ENCODE measurements at places on chromosomes 5 and 9. TPM values are rescaled to one million over a fixed set of nuclear protein-coding genes. Genes with fewer than 3 reads are reported as not detected.

AIF1L gene
- total RNA-seq = 17.8 TPM

DNA sequence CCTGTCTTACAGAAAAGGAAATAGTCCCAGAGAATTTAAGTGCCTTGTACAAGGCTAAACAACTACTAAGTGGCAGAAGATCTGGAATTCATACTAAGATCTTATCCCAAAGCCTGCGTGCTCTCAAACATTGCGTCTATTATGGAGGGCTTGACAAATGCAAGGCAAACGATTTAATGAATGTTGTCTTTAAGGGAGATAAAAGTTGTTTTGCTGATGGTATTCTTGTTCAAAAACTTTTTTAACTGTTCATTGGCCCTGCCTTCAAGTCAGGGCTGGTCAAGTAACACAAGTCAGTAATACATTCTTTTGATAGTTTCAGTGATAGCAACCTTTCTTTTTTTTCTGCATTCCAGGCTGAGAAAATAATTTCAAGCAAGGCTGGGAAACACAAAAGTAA is 1.7 kb upstream of the SLC38A9 start:
- no peak for DNase-seq

DNA sequence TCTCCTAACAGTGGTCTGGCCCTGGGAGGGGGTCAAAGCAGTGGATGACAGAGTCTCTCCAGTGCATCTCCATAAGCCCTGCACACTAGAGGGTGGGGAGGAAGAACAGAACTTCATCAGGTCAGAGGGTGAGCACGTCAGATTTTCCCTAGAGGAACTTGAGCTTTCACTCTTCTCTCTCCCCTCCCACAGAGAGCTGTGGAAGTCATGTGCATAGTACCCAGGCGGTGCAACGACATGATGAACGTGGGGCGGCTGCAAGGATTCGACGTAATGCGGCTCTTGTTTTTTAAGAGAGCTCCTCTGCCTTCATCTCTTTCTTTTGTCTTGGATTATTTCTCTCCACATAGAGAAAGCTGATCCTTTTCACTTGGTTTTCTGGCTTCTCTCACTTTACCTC is 100.2 kb upstream of the OTULINL start:
- no peak for DNase-seq

CMYA5 gene
- 1.2 TPM for total RNA-seq

GRCh38 chr5:6342689-6343315 is 35.5 kb downstream of the MED10 start:
- DNase-seq = no peak

CNTNAP3 gene
- total RNA-seq = 120 TPM

DNA sequence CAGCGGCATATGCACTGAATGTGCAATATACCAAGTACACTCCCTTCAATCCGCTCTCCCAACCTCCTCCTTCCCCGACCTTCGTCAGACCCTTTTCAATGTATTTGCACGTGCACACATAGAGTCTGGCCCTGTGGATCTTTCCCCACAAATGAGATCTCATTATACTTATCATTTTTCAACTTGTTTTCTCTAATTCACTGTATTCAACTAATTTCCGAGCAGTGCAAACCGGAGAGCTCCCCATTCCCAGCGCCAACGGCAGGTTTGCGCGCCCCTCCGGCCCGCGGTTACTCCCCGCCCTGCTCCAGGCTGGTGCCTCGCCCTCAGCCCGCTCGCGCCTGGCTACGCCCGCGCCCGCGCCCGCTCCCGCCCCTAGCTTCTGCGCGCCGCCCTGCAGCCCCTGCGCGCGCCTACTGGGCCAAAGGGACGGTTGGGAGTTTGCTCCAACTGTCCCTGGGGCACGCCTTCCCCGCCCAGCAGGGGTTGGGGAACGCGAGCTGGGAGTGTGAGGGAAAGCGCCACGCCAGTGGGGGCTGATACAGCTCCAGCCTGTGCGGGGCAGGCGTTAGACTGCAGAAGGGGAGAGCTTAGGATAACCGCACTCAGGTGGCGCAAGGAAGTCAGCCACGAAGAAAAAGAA is 3.3 kb upstream of the CDC20B start:
- no peak for DNase-seq

CXCL14 gene
- total RNA-seq = 9.5 TPM

RORB gene
- 52.4 TPM for total RNA-seq

DNA sequence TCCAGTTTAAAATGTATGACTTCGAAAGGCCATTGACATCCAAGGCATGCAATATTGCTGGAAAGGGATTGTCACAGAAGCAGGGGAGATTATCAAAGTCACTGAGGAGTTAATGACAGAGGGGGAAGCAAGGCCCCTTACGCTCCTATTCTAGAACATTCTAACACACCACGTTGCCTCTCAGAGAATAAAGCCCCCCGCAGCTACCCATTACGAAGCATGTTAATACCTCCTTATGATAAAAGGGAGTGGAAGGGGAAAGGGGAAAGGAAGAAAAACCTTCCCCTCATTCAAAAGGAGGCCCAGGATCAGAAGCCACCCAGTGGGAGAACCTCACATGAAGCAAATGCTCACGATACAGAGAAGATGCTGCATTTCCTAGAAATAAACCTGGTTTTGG is 213.6 kb downstream of the DAB2IP start:
- no peak for DNase-seq

SPINK4 gene
- not detected for total RNA-seq

FAM174A gene
- total RNA-seq = 24.5 TPM

PLAC8L1 gene
- not detected for total RNA-seq

GRCh38 chr5:127572930-127573329 is 55.5 kb downstream of the PRRC1 start:
- no peak for DNase-seq

CATSPER3 gene
- total RNA-seq = 1.2 TPM

- no peak for DNase-seq
Measured at GRCh38 chr5:133309166-133309795, 257.5 kb downstream of the HSPA4 start.

- no peak for DNase-seq
Measured at GRCh38 chr5:109191153-109191558, 218.6 kb downstream of the PJA2 start.

CSF2 gene
- total RNA-seq = not detected

DNA sequence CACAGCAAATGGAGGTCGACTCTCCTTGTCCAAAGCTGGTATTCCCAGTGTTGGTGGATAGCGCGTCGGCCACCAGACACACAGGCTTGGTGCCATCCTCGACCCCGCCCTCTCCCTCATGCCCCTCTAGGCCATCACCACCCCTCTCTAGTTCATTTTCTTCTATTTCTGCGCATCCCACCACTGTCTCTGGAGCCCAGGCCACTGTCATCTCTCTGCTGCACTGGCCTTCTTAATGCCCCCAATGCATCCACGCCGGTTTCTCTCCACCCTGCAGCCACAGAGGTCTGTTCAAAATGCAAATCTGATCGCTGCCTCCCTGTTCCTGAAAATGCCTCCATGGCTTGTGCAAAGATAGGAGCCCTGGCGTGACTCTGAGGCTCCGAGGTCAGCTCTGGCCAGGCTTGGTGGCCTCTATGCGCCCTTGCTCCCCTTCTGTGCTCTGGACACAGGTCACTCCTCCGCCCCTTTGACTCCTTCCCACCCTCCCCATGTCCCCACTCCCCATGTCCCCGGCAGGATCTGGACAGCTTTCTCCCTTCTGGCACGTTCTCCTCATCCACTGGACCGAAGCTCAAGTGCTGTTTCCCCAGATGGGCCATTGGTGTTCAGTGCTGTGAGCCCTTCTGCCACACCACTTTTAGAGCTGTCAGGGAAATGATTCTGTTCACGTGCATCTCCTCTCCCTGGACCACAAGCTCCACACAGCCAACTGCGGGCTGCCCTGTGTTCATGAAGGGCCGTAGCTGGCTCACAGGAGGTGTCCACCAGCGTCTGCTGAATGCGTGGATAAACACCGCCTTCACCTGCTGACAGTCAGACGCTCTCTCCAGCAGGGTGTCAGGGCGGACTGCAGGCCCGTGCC is 59.5 kb upstream of the RNF130 start:
- no peak for DNase-seq

PAM gene
- 85.2 TPM for total RNA-seq

TAF1L gene
- 0.78 TPM for total RNA-seq

- no peak for DNase-seq
Measured at GRCh38 chr9:128523199-128523925, 18.8 kb downstream of the GLE1 start.

GRCh38 chr5:54580997-54581811 is 63.6 kb downstream of the SNX18 start:
- DNase-seq = no peak

DOCK8 gene
- 3.6 TPM for total RNA-seq

SLC45A2 gene
- 0.16 TPM for total RNA-seq

DNA sequence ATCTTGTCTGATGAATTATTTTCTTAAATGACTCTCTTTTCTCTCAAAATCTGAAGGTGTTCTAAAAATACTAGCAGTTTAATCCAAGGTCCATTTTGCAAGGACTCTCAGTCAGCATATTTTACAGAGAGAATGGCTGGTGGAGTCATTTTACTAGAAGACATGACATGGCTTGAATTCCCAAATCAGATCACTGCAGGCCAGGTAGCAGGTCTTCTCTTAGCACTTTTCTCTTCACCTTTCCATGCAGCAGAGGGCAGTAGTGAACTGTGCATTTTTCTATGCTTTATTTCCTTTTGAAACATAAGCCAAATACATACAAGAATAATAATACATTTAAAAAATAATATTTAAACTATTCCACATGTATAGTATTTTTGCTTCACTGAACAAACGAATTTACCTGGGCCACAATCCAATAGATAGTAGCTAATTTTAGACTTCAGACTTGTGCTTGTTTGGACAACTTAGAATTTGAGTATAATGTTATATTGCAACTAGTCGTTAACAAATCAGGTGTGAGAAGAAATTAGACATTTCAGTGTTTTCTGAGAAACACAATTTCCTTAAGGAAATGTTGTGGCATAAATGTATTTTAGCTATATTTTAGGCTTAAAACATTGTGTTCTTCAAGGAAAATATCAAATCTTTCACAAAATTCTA is 289.4 kb upstream of the DAB2 start:
- DNase-seq = peak; percentile 1

CNOT8 gene
- 139 TPM for total RNA-seq

DNA sequence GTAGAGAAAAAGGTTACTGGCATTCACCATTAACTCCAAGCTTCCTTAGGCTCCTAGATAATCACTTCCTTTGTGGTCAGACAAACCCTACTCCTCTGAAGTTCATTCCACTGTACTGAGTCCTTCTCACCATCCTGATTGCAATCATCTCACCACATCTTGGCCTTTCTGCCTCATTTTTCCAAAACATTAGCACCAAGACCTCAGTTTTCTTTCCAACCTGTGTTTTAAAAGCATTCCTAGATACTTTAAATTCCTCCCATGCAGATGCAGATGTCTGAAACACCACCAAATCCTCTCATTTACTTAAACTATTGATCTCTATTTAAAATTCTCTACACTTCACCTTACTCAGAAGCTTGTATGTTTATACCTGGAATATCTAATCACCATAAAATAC is 961.3 kb upstream of the CTNND2 start:
- no peak for DNase-seq

ECSCR gene
- total RNA-seq = 5.5 TPM

PRDM9 gene
- not detected for total RNA-seq

TSSK1B gene
- total RNA-seq = 0.16 TPM

SLC2A8 gene
- 9.2 TPM for total RNA-seq

GRCh38 chr9:113787871-113788270 is 88.2 kb upstream of the ZNF618 start:
- no peak for DNase-seq

- no peak for DNase-seq
Measured at GRCh38 chr5:2106721-2107120, 224.0 kb upstream of the IRX4 start.

DNA sequence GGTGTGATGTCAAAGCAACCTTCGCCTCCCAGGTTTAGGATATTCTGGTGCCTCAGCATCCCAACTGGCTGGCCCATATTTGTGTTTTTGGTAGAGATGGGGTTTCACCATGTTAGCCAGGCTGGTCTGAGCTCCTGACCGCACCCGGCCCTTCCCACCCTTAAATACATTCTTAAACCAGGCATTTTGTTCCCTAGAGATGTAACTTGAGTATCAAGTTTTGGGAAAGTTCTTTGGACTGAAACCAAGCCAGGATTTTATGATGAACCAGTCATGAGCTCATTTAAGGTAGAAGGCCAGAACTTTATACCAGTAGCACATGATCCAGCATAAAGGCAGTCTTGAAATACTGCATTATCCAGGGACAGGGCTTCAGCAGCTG is 3.5 kb downstream of the RPL7A start:
- no peak for DNase-seq

DNA sequence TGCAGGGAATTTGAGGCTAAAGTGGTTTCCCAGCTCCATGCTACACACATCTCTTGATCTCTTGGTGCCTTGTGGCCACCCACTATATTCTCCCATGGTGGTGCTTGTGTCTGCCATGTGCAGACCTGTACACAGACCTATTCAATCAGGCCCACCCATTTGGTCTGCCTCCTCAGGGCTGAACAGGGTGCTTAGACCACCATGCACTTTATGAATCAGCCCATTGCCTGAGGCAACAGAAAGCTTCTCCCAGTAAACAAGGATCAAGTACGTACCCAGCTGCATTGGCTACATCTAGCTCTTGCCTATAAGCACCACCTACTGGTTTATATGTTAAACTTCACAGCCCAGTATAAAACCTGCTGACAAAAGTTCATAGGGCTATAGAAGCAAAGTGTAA is 664.3 kb upstream of the EDIL3 start:
- no peak for DNase-seq

DNA sequence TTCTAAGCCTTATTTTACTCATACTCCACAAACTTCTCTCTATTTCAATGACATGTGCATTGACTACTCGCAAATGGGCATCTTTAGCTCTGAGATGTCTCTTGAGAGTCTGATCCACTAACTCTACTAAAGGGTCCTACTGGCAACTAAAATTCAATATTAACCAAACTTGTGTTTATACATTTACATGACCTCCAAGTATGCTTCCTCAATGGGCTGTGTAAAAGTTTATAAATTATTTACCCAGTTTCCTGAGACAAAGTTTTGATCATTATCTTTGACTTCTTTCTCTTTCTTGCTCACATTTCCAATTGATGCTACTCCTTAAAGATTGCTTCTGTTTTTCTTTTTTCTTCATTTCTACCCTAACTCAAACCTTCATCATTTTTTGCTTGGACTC is 510.1 kb upstream of the DAB2 start:
- no peak for DNase-seq

All from occipital lobe (tissue), 3 donors.